ENCODE measurements at places on chromosomes 16 and 17.

DNA sequence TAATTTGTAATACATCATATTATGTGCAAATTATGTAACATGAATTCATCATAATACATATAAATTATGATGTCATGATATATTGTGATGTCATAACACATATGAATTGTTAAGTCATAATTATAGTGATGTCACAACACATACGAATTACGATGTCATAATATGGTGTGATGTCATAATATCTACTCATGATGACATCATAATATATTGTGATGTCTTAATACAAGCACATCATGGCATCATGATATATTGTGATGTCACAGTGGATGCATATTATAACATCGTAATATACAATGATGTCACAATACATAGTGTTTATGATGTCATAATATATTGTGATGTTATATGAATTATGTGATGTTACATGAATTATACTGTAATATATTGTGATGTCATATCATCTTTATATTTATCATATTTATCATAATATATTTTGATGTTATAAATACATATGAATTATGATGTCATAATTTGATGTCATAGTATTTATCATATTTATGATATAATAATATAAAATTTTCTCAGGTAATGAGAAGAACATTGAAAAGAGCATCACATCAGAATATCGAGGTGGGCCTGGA, 1793.0 kb downstream of the TP53TG3F start:
- H3K4me1 ChIP-seq, result no peaks in the 10 kb centered on the region
- peaks cover 2% of the 10 kb centered on the region for H3K36me3 ChIP-seq
- H3K27ac ChIP-seq, result no peak overlapping the region
- DNase-seq, result no peak

DNA sequence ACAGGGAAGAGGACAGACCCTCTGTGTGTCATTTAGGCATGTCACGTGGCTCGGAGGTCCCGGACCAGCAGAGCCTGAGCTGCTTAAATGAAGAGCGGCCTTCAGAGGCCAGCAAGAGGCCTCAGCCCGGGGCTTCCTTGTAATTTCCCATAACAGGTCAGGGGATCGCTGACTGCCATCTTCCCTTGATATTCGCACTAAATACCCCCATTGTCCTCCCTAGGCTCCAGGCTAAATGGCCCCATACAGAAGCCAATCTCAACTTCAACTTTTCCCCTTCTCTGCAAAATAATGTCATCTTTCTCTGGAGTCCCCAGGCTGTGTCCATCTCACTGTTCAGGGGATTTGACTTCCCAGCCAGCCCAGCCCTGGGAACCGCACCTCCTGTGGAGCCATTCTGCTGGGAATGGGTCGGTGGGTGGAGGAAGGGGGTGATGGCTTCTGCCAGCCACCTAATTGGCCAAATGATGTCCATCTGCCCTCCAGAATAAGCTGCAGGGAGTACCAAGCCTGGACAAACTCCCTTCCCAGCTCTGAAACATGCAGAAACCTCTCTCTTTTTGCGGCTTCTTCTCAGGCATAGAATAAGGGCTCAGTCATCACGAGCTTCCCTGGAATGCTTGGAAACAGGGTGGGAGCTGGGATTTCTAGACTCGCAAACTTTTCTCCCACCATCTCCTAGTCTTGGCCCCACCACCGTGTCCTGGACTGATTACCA, 129.9 kb downstream of the SDK2 start:
- no peaks in the 10 kb centered on the region for H3K4me1 ChIP-seq
- H3K4me3 ChIP-seq, result no peak overlapping the region
- no peak for DNase-seq
- peaks cover 29% of the 10 kb centered on the region for H3K27me3 ChIP-seq

- peak overlapping the region; percentile 94 for H3K27ac ChIP-seq
- peaks cover 12% of the 10 kb centered on the region for H3K36me3 ChIP-seq
- peaks cover 61% of the 10 kb centered on the region for H3K4me1 ChIP-seq
These were observed 42.5 kb downstream of the PLCG2 start for GRCh38 chr16:81821436-81822128.

DNA sequence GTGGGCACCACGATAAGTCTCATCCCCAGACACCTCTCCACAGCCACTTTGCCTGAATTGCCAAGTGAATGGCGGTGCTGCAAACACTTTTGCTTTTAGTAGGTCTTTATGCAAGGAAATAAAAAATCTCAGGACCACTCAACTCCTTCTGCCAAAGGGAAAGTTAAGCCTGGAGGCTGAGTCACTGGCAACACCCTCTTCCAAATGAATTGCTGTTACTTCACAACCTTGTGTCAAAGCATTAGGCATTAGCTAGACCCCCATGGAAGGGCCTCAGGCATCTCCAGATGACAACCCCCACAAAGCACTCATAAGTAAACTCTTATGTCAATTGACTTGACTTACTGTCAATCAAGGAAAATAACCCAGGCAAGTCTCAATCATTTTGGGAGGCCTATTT, 43.0 kb downstream of the RNF112 start:
- H3K27ac ChIP-seq, result no peak overlapping the region
- H3K27me3 ChIP-seq, result peaks cover 10% of the 10 kb centered on the region

- H3K27me3 ChIP-seq, result no peaks in the 10 kb centered on the region
- no peak for DNase-seq
- H3K4me3 ChIP-seq, result no peak overlapping the region
These were observed 9.4 kb downstream of the GLIS2 start for GRCh38 chr16:4325253-4325758.

- DNase-seq, result no peak
- peaks cover 41% of the 10 kb centered on the region for H3K4me1 ChIP-seq
- H3K27ac ChIP-seq, result no peak overlapping the region
- H3K36me3 ChIP-seq, result peaks cover 4% of the 10 kb centered on the region
- H3K27me3 ChIP-seq, result no peaks in the 10 kb centered on the region
These were observed 19.7 kb downstream of the MAP2K6 start for GRCh38 chr17:69434164-69434579.

- no peak overlapping the region for H3K4me3 ChIP-seq
- no peak for DNase-seq
- no peaks in the 10 kb centered on the region for H3K4me1 ChIP-seq
- no peaks in the 10 kb centered on the region for H3K36me3 ChIP-seq
- no peak overlapping the region for H3K27ac ChIP-seq
- no peaks in the 10 kb centered on the region for H3K27me3 ChIP-seq
These were observed 167.1 kb upstream of the ZFHX3 start for GRCh38 chr16:73214825-73215677.

DNA sequence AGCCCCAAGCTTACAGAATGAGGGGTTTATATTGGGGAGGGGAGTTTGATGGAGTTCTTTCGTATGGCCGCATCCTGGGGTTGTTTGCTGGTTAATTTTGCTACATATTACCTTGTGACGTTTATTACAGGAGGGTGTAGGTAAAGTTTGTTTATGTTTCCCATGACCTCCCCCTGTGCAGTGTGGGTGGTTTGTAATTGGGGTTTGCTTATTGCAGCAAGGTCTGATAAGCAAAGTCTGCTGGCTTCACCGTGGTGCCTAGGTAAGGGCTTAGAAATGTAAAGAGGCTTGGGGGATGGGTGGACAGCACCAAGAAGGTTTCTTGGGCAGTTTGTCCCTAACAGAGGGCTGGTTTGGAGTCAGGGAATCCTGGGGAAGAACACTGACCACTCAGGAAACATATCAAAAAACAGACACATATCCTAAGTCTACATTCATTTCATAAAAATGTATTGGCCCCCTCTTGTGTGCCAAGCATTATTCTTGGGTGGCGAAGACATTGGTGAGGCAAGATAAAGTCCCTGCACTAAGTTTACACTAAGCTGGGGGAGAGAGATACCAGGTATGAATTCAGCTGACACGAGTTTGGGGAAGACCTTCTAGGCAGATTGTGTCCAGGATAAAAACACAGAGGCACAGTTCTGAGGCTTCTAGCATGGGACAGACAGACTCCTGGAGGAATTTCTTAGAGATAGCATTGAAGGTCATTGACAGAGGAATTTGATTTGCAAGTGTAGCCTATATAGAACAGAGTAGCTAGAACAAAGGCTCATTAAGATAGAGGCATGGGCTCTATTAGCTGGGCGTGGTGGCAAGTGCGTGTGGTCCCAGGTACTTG, 9.5 kb downstream of the ZNF764 start:
- peak overlapping the region; percentile 35 for H3K27ac ChIP-seq
- peaks cover 23% of the 10 kb centered on the region for H3K4me1 ChIP-seq
- no peak for DNase-seq
- H3K36me3 ChIP-seq, result peaks cover 7% of the 10 kb centered on the region
- no peaks in the 10 kb centered on the region for H3K27me3 ChIP-seq

GRCh38 chr17:80569924-80570323, 25.3 kb downstream of the RPTOR start:
- no peak for DNase-seq
- peaks cover 7% of the 10 kb centered on the region for H3K36me3 ChIP-seq

DNA sequence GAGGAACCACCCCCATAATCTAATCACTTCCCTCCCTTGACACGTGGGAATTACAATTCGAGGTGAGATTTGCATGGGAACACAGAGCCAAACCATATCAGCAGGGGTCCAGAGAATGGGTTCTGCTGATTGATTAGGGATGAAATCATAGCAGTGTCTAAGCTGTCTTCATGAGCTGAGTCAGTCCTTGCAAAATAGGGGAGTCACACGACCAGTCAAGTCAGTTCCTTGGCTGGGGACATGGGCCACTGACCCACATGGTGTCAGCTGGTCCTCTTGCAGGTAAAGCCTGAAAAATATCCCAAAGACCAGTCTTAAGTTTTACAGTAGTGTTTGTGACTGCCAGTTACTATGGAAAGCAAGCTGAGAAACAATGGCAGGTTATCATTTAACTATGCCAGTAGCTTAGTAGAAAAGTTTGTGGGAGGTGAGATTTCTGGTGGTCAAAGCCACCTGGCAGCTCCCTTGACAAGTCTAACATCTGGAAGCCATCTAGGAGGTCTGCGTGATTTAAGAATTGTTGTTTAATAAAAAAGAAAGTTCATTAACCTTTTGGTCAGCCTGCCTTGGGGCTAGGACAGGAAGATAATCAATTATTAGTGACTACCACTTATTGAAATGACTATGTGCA, 15.7 kb upstream of the ATF7IP2 start:
- no peak overlapping the region for H3K27ac ChIP-seq
- no peak overlapping the region for H3K4me3 ChIP-seq
- no peak for DNase-seq
- no peaks in the 10 kb centered on the region for H3K36me3 ChIP-seq

DNA sequence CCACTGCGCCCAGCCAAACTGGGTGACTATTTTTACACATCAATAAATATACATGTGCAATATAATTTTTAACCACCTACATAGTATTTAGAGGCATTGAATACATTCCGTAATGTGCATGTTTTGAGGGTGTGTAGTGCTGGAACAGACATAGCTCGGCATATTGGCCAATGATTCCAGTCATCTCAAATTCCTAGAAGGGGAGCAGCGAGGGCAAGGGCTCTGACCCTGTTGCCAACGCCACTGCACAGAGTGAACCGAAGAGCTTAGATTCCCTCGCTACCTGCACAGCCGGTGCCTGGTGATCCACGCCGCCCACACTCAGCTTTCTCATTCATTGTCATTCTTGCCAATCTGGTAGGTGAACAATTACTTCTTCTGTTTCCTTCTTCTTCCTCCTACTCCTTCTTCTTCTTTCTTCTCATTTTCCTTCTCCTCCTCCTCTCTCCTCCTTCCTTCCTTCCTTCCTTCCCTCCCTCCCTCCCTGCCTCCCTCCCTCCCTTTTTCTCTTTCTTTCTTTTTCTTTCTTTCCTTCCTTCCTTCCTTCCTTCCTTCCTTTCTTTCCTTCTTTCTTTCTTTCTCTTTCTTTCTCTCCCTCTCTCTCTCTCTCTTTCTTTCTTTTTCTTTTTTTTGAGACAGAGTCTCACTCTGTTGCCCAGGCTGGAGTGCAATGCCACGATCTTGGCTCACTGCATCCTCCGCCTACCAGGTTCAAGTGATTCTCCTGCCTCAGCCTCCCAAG, 26.3 kb upstream of the ATP2A3 start:
- no peaks in the 10 kb centered on the region for H3K4me1 ChIP-seq
- peaks cover 2% of the 10 kb centered on the region for H3K36me3 ChIP-seq
- peaks cover 27% of the 10 kb centered on the region for H3K27me3 ChIP-seq
- no peak overlapping the region for H3K4me3 ChIP-seq
- DNase-seq, result no peak

- peaks cover 28% of the 10 kb centered on the region for H3K36me3 ChIP-seq
- H3K27me3 ChIP-seq, result peaks cover 100% of the 10 kb centered on the region
- H3K4me3 ChIP-seq, result no peak overlapping the region
- DNase-seq, result no peak
- H3K27ac ChIP-seq, result no peak overlapping the region
These were observed 1.6 kb downstream of the HOXB13 start for GRCh38 chr17:48726916-48727286.

- peaks cover 8% of the 10 kb centered on the region for H3K36me3 ChIP-seq
- no peak for DNase-seq
- H3K4me1 ChIP-seq, result peaks cover 8% of the 10 kb centered on the region
- H3K4me3 ChIP-seq, result no peak overlapping the region
- no peak overlapping the region for H3K27ac ChIP-seq
These were observed 8.9 kb upstream of the HOXB2 start for GRCh38 chr17:48553826-48554225.

- no peak for DNase-seq
- H3K27ac ChIP-seq, result no peak overlapping the region
- H3K27me3 ChIP-seq, result no peaks in the 10 kb centered on the region
- peaks cover 17% of the 10 kb centered on the region for H3K4me1 ChIP-seq
These were observed 70.1 kb downstream of the NLK start for GRCh38 chr17:28112606-28113005.

DNA sequence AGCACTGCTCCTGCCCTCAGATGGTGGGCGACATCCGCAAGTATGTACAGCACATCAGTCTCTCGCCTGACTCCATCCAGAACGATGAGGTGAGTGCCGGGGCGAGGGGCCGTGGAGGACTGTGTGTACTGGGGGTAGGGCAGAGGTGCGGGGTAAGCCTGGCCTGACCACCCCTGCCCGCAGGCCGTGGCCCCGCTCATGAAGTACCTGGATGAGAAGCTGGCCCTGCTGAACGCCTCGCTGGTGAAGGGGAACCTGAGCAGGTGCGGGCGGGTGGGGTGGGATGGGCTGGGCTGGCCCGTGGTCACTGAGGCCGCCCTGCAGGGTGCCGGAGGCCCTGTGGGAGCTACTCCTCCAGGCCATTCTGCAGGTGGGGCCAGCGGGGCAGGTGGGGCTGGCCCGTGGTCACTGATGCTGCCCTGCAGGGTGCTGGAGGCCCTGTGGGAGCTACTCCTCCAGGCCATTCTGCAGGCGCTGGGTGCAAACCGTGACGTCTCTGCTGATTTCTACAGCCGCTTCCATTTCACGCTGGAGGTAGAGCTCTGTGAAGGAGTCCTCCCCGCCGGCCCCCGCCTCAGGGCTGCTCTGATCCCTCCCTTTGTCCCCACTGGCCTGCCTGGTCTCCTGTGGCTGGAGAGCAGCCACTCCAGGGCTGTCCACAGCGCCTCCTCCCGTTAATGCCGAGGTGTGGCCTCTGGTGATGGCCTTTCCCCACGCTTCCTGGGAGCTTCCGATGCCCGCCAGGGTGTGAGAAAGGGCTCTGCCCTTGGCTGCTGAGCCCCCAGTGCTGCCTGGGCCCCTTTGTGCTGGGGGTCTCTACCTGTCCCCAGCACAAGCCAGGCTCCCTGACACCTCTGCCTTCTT, 5.0 kb downstream of the TSR3 start:
- no peak for DNase-seq
- H3K27me3 ChIP-seq, result no peaks in the 10 kb centered on the region
- H3K27ac ChIP-seq, result no peak overlapping the region
- H3K36me3 ChIP-seq, result peaks cover 31% of the 10 kb centered on the region

- DNase-seq, result peak; percentile 46
- H3K4me3 ChIP-seq, result peak overlapping the region; percentile 77
- peak overlapping the region; percentile 82 for H3K27ac ChIP-seq
- peaks cover 28% of the 10 kb centered on the region for H3K36me3 ChIP-seq
These were observed 27.8 kb downstream of the GNPTG start for GRCh38 chr16:1379304-1380076.
